ENCODE measurements at places on chromosomes 5 and 9. TPM values are rescaled to one million over a fixed set of nuclear protein-coding genes. Genes with fewer than 3 reads are reported as not detected.

The ANKRD33B gene
- 0.46 TPM for total RNA-seq

The WNT8A gene
- not detected for total RNA-seq

The LHX6 gene
- not detected for total RNA-seq

The CNTNAP3B gene
- total RNA-seq, result 0.15 TPM

The GRIN1 gene
- not detected for total RNA-seq

The TRIP13 gene
- total RNA-seq, result 0.65 TPM

The ARID3C gene
- 0.27 TPM for total RNA-seq

The CEP72 gene
- 13.4 TPM for total RNA-seq

The HMHB1 gene
- total RNA-seq, result not detected

The PALM2AKAP2 gene
- total RNA-seq, result not detected

The OR1L4 gene
- not detected for total RNA-seq

The SARDH gene
- 24.1 TPM for total RNA-seq

The SLC25A2 gene
- 1.1 TPM for total RNA-seq

The MYOZ3 gene
- total RNA-seq, result not detected

The F2R gene
- total RNA-seq, result 8.2 TPM

The GRAMD2B gene
- 9.2 TPM for total RNA-seq

The MARVELD2 gene
- total RNA-seq, result 0.45 TPM

The TMEM174 gene
- total RNA-seq, result not detected

The PPIC gene
- not detected for total RNA-seq

The OR1Q1 gene
- not detected for total RNA-seq

The MOCS2 gene
- total RNA-seq, result 12.8 TPM

The HK3 gene
- 2.6 TPM for total RNA-seq

The DNAH5 gene
- total RNA-seq, result not detected

The THG1L gene
- total RNA-seq, result 6.2 TPM

The STPG3 gene
- not detected for total RNA-seq

The ITGA2 gene
- total RNA-seq, result 8.9 TPM

The HACD4 gene
- total RNA-seq, result 9.3 TPM

The ANKRD34B gene
- total RNA-seq, result 0.22 TPM

The RGMB gene
- total RNA-seq, result 0.23 TPM

The HAND1 gene
- total RNA-seq, result not detected

The DDX46 gene
- total RNA-seq, result 72.5 TPM

The LCN15 gene
- not detected for total RNA-seq

The WDR38 gene
- total RNA-seq, result not detected

The OTP gene
- not detected for total RNA-seq

The FAM169A gene
- total RNA-seq, result 22.4 TPM

The TNFSF8 gene
- total RNA-seq, result 19.4 TPM

The PTGS1 gene
- 1.6 TPM for total RNA-seq

The C8G gene
- total RNA-seq, result 0.77 TPM

The PRRX2 gene
- 1.1 TPM for total RNA-seq

The RIOK2 gene
- 36.0 TPM for total RNA-seq

The ACOT12 gene
- total RNA-seq, result 1.1 TPM

The PCDHB7 gene
- total RNA-seq, result not detected

The MLANA gene
- total RNA-seq, result not detected

The CDX1 gene
- total RNA-seq, result not detected

The FREM1 gene
- not detected for total RNA-seq

The STX17 gene
- 53.9 TPM for total RNA-seq

The PDZD2 gene
- 2.7 TPM for total RNA-seq

The DRD1 gene
- not detected for total RNA-seq

The LCN12 gene
- 1.1 TPM for total RNA-seq

The MELK gene
- total RNA-seq, result not detected
